ENCODE measurements at places on chromosomes 5 and 9.

DNA sequence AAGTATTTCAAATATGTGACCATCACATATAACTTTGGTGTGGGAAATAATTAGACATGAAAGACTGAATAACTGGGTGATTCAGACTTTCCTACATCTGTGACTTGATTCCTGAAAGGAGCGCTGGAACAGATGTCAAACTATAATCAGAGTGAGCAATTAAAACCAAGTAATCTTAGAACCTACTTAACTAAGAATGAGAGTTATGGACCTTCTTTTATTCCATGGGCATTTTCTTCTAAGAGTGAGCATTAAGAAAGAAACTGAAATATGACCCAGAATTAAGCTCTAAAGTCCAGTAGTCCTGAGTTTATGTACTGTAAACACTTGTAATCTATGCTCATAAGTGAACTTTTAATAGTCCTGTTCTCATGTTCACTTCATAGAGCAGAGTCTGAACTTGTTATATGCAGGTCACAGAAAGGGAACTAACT lies 68.4 kb downstream of the PAM start:
- no peak for DNase-seq

GRCh38 chr5:174355208-174355612 lies 309.7 kb downstream of the NSG2 start:
- no peak for DNase-seq

GRCh38 chr9:14096258-14096922 lies 217.6 kb downstream of the NFIB start:
- DNase-seq: no peak

GRCh38 chr9:89122949-89123348 lies 55.7 kb downstream of the SHC3 start:
- DNase-seq: no peak

GRCh38 chr5:109656829-109657228 lies 32.9 kb upstream of the MAN2A1 start:
- no peak for DNase-seq

- DNase-seq: peak; percentile 87
Observed at GRCh38 chr5:180868960-180869359, 7.9 kb upstream of the ZFP62 start.

GRCh38 chr9:100100146-100100667 lies 1.2 kb downstream of the INVS start:
- no peak for DNase-seq

DNA sequence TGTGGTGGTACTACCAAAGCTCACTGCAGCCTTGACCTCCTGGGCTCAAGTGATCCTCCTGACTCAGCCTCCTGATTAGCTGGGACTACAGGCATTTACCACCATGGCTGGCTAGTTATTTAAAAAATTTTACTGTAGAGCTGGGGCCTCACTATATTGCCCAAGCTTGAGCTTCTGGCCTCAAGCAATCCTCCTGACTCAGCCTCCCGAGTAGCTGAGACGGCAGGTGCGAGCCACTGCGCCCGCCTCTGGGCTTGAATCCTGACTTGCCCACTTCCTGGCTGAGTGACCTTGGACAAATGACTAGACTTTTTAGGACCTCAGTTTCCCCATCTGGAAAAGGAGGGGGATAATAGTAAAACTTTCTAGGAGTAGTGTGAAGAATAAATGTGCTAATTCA lies 32.1 kb downstream of the NCS1 start:
- DNase-seq: no peak

- DNase-seq: no peak
Observed at GRCh38 chr5:102223542-102224477, 72.3 kb downstream of the SLCO4C1 start.

- no peak for DNase-seq
Observed at GRCh38 chr5:116454417-116454927, 120.2 kb downstream of the SEMA6A start.

DNA sequence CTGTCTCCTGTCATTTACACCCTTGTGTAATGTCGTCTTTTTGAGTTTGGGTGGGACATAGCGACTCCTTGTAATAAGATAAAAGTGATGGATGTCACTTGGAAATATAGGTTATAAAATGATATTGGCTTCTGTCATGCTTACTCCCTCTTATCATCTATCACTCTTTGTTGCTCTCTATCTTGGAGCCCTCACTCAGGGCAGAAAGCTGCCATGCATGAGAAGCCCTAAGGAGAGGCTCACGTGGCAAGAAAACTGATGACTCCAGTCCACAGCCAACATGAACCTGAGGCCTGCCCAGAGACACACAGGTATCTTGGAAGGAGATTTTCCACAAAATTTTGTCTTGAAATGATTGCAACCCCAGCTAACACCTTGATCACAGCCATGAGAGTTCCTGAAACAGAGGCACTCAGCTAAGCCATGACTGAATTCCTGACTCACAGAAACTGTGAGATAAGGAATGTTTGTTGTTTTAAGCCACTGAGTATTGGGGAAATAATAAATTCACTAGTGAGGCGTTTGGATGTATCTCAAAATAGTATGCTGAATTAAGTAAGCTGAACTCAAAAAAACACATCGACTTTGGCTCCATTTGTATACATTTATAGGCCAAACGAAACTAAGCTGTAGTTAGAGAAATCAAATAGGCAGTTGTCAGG lies 216.7 kb downstream of the CDH18 start:
- DNase-seq: no peak
